Naive B cell (primary cell): ENCODE measurements at places on chromosomes 1 and 21.

GRCh38 chr1:210272666-210273065 is 40.1 kb downstream of the SERTAD4 start:
- no peak for DNase-seq

- DNase-seq = peak; percentile 28
Measured at GRCh38 chr1:20123722-20124455, 4.6 kb upstream of the PLA2G2D start.

DNA sequence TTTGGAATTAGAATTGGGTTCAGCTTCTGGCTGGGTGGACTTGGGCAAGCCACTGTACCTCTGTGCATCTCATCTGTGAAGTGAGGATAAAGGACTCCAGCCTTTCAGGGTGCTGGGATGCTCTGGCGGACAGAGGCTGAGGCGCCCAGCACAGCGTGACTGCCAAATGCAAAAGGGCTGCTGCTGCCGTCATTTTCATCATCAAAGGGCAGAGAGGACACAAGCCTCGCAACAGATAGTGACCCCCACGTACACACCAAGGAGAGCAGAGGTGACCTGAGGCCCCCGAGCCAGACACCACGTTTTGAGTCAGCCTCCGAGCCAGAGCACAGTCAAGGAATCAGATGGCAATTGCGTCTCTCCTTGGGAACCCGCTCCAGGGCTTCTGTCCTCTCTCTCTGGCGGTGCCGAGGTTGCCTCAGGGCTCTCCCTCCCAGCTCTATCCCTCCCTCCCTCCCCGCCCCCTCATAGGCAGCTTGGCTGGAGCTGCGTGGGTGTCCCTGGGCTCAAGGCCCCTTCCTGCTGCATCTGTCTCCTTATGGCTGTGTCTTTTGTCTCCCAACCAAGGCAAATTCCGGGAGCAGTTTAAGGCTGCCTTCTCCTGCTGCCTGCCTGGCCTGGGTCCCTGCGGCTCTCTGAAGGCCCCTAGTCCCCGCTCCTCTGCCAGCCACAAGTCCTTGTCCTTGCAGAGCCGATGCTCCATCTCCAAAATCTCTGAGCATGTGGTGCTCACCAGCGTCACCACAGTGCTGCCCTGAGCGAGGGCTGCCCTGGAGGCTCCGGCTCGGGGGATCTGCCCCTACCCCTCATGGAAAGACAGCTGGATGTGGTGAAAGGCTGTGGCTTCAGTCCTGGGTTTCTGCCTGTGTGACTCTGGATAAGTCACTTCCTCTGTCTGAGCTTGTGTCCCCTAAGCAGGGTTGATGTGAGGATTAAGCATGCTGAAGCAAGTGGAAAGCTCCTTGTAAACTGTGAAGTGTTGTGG is 9.0 kb downstream of the HCRTR1 start:
- no peak for DNase-seq

DNA sequence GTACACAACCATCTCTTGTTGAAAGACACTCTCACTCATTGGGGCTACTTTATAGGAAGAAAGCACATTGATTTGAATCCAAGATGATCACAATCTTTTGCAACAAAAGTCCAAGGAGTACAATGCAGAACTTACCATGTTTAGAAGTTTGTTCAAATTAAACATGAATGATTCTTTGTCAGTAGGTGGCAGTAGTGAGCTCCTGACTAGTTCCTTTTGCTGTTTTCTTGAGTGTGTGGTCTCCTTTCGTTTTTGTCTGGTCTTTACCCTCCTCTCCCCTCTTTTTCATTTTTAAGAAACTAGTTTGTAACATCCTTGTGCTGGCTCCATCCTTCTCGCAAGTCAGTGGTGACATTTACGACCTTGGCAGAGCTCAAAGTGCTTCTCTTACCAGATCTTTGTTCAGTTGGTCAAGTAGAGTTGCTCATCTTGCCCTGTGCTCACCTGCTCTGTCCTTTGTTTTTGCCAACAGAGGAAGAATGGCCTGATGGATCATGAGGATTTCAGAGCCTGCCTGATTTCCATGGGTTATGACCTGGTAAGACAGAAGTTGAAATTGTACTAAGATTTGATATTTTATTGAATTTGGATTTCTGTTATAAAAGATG is 35.7 kb upstream of the MTR start:
- peak; percentile 22 for DNase-seq
